HepG2 (cell line): ENCODE measurements at places on chromosomes 1 and 21.

DNA sequence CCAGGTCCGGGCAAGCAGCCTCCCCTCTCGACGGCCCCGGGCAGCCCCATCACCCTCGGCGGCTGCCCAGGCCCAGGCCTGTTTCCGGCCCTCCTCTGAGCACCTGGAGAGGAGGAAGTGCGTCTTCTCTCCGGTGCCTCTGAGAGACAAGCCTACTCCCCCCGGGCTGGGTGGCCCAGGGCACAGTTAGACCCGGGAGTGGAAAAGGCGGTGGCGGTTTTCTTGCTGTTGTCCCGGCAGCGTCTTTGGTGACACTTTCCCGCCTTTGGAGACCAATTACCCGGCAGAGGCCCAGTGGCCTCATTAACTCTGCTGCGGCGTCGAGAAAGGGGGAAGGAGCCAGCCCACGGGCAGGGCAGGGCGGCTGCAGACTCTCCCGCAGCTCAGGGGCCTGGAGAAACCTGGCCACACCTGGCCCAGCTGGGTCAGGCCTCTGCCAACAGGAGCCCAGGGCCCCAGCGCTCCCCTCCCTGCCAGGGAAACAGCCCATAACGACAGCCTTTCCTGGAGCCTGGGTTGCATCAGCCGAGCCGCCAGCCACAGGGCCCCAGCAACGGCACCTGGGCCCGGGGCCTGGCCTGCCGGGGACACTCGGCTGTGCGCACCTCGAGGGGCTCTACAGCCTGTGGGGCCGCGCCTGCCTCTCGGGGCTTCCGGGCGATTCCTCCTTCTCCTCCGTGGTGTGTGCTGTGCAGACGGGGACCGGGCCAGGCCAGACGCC is 28.4 kb upstream of the C1orf159 start:
- H3K36me3 ChIP-seq = no peaks in the 10 kb centered on the region
- no peaks in the 10 kb centered on the region for H3K27me3 ChIP-seq

GRCh38 chr1:45335855-45336324 is 4.1 kb upstream of the TOE1 start:
- peaks cover 55% of the 10 kb centered on the region for H3K4me1 ChIP-seq
- H3K36me3 ChIP-seq = peaks cover 15% of the 10 kb centered on the region; the same call in 2 of the 3 replicates
- peak; percentile 96 for DNase-seq

DNA sequence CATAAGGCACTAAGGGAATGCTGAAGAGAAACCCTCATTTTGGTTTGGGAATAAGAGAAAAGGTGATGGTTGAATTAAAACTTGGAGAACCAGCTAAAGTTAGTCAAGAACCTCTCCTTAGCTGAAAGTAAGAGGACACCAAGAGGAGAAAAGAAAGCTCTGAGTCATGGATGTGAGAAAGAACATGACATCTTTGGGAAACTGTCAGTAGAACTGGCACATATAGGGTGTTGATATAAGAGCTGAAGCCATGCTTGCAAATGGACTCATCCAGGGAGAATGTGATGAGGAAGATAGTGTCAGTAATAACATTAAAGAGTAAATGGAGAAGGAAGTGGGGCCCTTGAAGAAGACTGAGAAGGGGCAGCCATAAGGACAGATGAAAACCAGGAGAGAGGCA is 54.3 kb downstream of the LRRC8C start:
- no peak for DNase-seq
- H3K36me3 ChIP-seq = no peaks in the 10 kb centered on the region
- no peak overlapping the region for H3K27ac ChIP-seq
- H3K4me3 ChIP-seq = no peak overlapping the region
- H3K4me1 ChIP-seq = no peaks in the 10 kb centered on the region

GRCh38 chr1:186152227-186152619 is 222.8 kb downstream of the TPR start:
- H3K27me3 ChIP-seq = no peaks in the 10 kb centered on the region
- H3K4me3 ChIP-seq = no peak overlapping the region
- no peaks in the 10 kb centered on the region for H3K36me3 ChIP-seq
- no peaks in the 10 kb centered on the region for H3K4me1 ChIP-seq
- no peak for DNase-seq

DNA sequence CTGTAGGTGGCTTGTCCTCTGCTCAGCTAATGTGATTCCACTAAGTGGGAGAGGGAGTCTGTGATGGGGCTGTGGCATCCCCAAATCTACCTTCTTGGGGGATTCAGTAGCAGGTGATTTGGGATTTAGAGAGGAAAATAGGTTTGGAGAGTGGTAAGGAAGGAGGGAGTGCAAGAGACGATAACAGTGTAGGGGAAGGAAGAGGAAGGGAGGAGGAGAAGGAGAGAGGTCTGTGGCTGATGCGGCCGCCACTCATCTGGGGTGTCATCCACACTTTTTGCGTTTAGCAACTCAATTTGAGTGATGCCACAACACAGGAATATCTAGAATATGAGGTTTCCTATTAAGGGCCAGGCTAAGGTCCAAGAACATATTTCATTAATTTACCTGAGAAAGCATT is 23.8 kb upstream of the PCP4 start:
- H3K27me3 ChIP-seq = no peaks in the 10 kb centered on the region
- DNase-seq = no peak
- H3K36me3 ChIP-seq = no peaks in the 10 kb centered on the region
- no peaks in the 10 kb centered on the region for H3K4me1 ChIP-seq
- no peak overlapping the region for H3K27ac ChIP-seq
- H3K4me3 ChIP-seq = no peak overlapping the region

DNA sequence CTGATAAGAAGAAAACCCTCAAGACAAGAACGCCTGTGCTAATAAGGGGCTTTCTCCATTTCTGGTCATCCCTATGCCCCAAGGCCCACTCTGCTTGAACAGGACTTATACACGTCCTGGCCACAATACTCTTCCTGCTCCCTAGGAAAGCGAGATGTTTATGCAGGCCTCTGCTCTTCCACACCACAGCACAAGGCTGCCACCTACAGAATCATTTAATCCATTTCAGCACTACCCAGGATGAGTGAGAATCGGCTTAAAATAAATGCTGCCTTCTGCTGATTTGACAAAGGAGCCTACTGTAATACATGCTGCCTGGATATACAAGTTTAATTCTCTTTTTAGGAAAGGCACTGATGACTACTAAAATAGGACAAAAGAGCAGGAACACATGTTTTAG is 29.4 kb downstream of the FRRS1 start:
- no peak overlapping the region for H3K27ac ChIP-seq
- peaks cover 37% of the 10 kb centered on the region for H3K4me1 ChIP-seq
- H3K27me3 ChIP-seq = no peaks in the 10 kb centered on the region
- H3K36me3 ChIP-seq = peaks cover 3% of the 10 kb centered on the region
- peak; percentile 49 for DNase-seq
- H3K4me3 ChIP-seq = no peak overlapping the region

DNA sequence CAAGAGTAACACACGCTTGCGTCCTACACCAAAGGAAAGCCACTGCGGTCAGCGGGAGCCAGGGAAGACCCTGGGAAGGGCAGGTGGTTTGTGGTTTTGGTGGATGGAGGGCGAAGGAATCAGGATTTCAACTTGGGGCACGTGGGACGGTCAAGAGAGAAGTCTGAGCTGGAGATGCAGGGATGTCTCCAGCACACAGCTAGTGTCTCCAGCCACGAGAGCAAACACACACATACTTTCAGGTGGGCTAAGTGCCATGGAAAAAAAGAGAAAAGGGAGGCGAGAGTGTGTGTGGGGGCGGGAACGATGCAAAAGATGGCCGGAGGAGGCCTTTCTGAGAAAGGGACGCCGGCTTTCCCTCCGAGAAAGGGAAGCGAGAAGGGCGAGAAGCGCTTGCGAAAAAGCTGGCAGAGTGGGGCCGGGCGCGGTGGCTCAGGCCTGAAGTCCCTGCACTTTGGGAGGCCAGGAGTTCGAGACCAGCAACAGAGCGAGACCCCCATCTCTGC is 1.4 kb upstream of the SRRM1 start:
- peaks cover 54% of the 10 kb centered on the region for H3K4me1 ChIP-seq
- no peak for DNase-seq
- H3K4me3 ChIP-seq = peak overlapping the region; percentile 98; the same call in 1 of the 2 replicates
- H3K27ac ChIP-seq = peak overlapping the region; percentile 56
- H3K27me3 ChIP-seq = no peaks in the 10 kb centered on the region; the same call in 2 of the 3 replicates
